ENCODE measurements at places on chromosomes 7 and 10. TPM values are rescaled to one million over a fixed set of nuclear protein-coding genes. Genes with fewer than 3 reads are reported as not detected.

GRCh38 chr10:68137171-68137570 is 27.9 kb downstream of the MYPN start:
- DNase-seq: peak; percentile 60

LRRC4 gene
- 0.32 TPM for total RNA-seq

- peak; percentile 95 for DNase-seq
These were observed 9.9 kb downstream of the TTYH3 start for GRCh38 chr7:2641406-2642393.

DNA sequence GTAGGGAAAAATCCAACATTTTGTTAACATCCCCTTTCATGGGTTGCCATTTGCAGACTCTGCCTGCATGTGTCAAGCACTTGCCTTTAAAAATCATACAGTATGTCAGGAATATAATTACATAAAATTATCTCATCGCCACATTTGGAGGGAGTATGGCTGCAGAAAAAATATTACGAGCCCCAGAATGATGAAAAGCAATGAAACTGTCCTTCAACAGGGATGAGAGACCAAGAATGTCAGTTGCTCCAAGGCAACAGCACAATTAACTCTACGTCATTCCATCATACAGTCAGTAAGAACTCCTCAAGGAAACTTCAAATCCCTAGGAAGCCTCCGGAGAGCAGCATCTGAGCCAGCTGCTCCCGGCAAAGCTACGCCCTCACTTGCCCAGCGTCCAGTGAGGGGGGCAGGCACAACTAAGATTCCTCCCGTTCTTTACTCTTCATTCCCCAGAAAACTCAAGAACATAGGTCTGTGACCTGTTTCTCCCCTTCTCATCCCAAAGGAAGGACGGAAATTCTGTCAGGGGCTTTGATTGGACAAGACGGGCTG is 132.9 kb downstream of the ANLN start:
- no peak for DNase-seq

- peak; percentile 93 for DNase-seq
These were observed 434 bp downstream of the STAMBPL1 start for GRCh38 chr10:88880282-88881076.

GUSB gene
- 22.9 TPM for total RNA-seq

DNA sequence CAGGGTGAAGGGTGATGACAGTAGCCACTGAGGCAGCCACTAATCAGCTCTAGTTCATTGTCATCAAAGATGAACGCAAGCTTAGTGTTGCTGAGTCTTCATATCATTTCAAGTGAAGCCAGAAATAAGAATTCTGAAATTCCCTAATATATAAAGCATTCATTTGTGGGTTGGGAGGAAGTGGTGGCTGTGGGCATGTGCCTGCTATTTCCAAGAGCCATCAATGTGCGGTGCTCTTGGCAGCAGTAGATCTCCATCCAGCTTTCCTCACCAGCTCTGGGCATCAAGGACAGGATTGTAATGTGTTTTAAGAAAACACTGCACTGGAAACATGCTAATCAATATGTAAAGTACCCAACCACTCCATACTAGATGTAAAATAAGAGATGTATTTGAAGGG is 202.5 kb upstream of the AHR start:
- peak; percentile 11 for DNase-seq

- DNase-seq: no peak
These were observed 41.0 kb downstream of the FKBP6 start for GRCh38 chr7:73369009-73369408.
